GM06990 (cell line): ENCODE measurements at places on chromosomes 1 and 21.

DNA sequence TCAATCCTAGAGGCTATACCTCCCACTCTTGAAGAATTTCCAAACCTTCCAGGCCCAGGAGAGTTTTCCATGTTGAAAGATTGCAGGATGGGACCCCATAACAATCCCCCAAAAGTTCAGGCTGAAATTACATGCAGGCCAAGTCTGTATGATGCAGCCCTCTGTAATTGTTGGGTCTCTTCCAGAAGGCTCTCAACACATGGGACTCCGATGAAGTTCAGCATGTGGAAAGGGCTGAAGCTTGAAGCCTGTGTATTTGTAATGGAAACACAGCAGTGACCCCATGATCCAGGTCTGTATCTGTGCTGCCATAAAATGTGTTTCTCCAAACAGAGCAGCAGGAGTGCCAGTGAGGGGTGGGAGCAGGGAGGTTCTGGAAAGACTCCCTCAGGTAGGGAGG lies 202.5 kb upstream of the LYPLAL1 start:
- no peak for DNase-seq

- DNase-seq: no peak
Observed at GRCh38 chr1:77399250-77400086, 117.6 kb downstream of the AK5 start.

DNA sequence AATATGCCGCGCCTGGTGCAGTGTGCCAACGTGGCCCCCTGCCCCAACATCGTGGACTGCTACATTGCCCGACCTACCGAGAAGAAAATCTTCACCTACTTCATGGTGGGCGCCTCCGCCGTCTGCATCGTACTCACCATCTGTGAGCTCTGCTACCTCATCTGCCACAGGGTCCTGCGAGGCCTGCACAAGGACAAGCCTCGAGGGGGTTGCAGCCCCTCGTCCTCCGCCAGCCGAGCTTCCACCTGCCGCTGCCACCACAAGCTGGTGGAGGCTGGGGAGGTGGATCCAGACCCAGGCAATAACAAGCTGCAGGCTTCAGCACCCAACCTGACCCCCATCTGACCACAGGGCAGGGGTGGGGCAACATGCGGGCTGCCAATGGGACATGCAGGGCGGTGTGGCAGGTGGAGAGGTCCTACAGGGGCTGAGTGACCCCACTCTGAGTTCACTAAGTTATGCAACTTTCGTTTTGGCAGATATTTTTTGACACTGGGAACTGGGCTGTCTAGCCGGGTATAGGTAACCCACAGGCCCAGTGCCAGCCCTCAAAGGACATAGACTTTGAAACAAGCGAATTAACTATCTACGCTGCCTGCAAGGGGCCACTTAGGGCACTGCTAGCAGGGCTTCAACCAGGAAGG lies 4.3 kb downstream of the GJB3 start:
- no peak for DNase-seq

DNA sequence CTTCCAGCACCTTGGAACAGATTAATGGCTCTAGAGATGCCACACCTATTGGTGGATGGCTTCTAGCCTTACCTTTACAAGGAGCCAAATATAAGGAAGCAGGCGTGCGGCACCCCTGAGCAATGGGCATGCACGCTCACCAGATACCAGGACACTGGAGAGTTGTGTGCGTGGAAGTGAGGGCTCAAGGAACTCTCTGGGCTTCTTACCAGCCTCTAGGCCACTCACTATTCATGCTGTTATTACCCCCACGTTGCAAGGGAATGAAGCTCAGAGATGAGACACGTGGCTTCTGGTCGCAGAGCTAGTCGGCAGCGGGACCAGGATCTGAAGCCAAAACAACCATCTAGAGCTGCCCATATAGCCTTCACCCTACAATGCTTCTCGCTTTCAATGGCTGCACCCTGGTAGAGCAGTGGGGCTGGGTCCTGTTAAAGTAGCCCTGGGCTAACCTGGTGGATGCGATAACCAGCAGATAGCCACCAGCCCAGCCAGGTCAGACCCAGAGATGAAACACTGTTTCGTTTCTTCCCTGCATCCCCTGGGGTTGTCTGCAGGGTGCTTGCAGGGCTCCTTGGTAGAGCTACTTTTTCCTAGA lies 396.4 kb upstream of the VAMP3 start:
- DNase-seq: no peak

DNA sequence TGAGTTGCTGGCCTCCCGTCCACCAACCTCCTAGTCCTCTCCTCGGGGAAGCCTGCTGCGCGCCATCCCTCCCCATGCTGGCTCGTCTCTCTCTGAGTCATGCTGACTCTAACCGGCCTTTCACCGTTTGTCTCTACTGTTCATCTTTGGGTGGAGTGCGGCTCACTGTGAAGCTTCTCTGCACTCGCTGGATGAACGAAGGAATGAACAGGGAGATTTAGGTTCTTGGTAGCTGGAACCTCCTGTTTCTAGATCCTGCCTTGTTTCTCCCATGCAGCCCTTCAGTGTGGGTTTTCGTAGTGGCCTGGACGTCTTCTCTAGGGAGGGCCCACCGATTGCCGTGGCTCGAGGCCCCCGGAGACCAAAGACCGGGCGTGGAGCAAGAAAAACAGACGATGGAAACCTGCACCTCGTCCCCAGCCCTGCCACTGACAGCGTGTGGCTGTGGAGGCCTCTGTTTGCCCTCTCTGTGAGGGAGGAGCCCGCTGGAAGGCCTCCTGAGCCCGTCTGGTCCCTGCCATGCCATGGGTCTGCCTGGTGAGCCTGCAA lies 227.6 kb upstream of the C1orf174 start:
- no peak for DNase-seq

DNA sequence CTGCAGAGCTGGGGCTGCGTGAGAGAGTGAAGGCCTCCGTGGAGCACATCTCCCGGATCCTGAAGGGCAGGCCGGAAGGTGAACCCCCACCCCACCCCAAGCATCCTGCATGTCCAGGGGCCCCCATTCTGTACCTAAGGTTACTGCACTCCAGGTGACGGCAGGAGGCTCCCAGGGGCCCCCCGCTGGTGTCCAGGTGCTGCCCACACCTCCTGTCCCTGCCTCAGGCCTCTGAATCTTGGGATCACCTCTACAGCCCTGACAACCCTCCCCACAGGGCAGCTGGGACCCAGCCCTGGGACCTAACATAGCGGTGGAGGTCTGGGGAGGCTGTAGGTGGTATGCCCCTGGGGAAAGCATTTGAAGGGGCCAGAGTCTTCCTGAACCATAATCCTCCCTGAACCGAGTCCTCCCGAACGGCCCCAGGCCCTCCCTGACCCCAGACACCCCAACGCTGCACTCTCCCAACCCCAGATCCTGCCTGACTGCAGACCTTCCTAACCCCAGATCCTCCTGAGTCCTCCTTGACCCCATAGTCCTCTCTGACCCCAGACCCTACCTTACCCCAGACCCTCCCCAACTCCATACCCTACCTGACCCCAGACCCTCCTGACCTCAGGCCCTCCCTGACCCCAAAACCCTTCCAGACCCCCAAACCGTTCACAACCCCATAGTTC lies 33.5 kb downstream of the TRIM11 start:
- no peak for DNase-seq

DNA sequence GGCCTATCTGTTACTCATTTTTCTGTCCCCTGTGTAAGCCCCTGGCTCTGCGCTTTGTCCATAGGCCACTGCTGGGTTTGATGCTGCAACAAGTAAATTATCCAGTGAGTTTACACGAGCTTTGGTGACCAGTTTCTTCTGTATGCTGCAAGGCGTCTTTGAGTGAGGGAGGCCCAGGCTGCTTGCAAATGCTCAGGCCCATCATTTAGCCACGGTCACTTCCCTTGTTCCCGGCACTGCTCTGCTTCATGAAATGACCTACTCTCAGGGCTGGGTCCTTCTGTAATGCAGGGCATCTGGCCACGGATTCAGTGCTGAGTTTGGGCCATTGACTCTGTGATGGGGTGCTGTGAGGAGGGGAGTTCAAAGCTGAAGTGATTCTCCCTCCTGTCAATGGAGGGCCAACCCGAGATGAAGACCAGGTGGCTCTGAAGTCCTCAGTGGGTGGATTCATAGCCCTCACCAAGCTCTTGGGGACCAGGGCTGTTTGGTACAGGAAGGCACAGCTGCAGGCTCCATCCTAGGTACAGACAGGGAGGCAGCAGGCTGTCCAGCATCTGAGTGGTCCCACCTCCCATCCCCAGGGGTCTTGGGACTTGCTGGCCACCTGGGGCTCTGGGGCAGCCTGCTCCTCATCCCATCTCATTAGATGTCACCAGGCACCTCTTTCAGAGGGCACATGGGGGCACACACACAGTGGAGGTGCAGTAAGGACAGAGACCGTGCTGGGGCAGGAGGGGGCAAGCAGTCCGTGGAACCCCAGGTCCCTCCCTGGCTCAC lies 21.7 kb downstream of the LHX4 start:
- DNase-seq: no peak

GRCh38 chr1:152926091-152926490 lies 17.7 kb downstream of the IVL start:
- DNase-seq: no peak

GRCh38 chr1:193120604-193121166 lies 1.1 kb upstream of the CDC73 start:
- no peak for DNase-seq

DNA sequence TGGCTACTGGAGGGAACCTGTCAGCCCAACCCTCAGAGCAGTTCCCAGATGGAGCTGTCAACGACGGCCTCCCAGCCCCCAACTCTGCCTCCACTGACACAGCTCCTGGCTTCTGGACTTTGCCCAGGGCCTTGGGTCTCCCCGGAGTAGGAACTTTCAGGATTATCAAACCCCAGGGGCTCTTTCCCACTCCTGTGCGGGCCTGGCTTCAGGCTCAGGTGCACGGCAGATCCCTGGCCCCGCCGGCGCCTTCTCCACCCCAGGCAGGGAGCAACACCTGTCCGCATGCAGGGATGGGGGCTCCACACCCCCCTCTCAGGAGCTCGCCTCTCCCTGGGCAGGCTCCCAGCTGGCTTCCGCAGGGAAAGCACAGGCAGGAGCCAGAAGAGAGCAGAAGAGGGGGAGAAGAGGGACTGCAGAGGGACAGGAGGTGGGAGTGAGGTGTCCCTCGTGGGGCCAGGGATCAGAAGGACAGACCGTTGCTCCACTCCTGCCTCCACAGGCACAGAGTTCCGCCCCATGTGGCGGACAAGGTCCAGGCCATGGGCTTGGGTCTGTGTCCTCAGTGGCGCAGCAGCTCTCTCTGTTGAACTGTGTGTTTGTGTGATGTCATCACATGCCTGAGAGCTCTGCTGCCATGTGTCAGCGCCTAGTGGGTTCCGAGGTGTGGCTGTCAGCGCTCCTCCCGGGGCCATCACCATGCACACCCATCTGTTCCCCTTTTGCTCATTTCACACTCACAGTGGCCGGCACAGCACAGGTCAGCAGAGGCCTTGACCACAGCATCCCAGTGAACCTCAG lies 107.7 kb downstream of the PDE9A start:
- DNase-seq: no peak

DNA sequence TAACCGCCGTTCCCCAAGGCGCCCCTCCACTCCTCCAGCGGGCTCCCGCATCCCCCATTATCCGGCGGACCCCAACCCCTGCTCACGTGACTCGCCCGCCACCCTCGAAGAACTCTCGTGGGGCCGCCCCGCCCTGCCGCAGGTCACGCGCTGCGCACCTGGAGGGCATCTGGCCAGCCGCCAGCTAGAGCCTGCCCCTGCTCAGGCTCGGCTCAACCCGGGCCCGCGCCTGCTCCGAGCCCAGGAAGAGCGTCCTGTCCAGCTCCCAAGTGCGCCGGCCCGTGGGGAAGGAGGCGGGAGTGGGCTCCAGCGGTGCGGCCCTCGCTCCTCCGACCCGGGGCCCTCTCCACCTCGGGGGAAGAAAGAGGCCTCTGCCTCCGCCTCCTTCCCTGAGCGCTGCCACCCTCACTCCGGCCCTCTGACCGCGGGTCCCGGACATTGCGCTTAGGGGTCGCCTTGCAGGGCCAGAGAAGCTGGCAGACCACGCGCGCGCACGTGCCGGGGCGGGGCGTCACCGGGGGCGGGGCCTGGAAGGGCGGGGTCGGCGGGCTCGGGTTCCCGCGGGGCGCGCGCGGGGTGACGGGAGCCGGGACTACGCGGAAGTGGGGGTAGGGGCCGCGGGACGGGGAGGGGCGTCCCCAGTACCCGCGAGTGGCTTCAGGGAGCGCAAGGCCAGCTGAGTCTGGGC lies 28.4 kb downstream of the HMGN2 start:
- peak; percentile 92 for DNase-seq

GRCh38 chr21:45976701-45977311 lies 4.8 kb upstream of the COL6A1 start:
- DNase-seq: no peak

DNA sequence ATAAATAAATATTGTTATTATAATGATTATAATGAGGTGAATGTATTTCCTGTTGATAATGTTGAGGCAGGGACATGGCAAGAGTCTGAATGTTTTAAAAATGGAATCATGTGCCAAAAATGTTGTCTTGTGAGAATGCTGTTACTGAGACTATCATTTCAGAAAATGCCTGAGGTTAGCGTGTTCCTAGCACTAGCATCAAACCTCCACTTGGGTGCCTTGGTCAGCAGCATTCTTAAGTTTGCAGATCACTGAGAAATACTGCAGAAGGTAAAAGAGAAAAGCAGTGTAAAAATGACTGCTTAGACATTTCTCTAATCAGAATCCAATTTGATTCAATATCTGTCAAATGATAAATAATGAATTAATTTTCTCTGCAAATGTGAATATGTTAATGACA lies 50.8 kb downstream of the OLFM3 start:
- no peak for DNase-seq

DNA sequence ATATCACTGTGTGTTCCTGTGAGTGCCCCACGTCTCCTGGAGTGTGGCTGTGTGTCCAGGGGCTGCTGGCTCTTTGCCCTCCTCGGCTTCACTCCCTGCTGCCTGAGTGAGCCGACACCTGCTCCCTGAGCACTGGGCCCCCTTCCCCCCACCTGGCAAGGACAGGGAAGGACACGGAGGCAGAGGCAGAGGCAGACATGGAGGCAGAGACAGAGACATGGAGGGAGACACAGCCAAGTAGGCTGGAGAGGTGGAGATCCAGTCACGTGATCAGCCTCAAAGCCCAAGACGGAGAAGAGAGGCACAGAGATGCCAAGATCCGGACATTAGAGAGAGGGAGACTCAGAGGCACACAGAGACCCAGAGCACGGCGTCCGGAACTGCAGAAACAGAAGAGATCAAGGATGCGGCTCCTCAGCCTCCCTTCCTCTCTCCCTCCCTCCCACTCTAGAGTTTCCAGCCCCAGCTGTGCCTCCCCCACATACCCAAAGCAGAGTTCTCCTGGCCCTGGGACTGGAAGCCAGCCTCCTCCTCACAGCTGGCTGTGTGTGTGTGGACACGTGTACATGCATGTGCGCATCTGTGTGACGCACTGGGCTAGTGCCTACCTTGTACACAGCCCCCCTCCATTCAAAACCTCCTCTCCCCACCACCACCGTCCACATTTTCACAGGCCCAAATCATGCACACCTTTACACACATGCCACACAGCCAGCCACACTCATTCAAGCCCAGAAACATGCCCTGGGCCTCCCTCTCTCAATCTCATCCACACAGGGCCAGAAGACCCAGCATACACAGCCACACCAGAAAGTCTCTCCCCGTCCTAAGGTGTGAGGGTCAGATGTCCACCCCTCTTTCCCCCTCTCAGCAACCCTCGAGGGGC lies 39.1 kb upstream of the WASF2 start:
- DNase-seq: no peak

DNA sequence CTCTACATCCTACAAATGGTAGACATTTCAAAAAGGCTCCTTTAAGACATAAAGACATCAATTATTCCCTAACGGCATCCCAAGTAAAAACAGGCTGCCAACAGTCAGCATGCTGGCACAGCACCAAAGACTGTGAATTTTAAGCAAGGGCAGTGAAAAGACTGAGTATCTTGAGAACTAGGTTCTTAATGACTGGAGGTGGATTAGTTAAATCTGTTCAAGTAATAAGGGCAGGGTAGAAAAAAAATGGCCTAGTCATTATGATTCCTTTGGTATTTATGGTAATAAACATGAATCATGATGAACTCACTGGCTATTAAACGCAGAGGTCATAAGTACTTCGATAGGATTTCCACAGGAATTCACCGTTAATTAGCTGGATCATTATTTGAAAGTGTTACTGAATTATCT lies 75.2 kb downstream of the KIFAP3 start:
- DNase-seq: no peak
